ENCODE measurements at places on chromosomes 4 and X.

DNA sequence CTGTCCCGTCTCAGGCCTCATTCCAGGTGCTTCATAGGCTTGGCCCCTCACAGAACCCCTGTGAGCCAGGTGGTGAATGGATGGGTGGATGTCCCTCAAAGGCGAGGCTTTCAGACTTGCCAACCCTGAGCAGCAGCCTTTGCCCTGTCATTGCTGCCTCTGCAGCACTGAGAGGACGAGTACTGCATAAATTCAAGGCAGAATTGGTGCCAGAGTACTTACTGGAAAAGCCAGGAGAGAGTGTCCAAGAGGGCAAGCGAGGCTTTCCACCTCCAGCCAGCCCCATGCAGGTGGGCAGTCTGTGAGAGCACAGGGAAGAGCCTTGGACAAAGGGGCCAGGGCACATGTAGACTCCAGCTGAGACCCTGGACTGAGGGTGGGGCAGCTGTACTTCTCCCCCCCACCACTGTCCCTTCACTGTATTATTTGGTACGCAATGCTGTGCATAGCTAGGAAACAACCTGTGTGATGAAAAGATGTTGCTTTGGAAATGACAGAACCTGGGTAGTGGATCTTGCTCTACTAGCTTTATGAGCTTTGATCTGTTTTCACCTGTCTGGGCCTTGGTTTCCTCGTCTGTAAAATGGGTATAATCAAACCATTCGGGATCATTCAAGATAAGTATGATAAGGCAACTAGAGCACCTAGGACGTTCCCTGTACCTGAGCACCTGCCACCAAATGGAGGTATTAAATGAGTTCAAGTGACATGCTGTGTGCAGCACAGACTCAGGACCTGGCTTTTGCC, 224.9 kb upstream of the PSAPL1 start:
- DNase-seq = no peak

DNA sequence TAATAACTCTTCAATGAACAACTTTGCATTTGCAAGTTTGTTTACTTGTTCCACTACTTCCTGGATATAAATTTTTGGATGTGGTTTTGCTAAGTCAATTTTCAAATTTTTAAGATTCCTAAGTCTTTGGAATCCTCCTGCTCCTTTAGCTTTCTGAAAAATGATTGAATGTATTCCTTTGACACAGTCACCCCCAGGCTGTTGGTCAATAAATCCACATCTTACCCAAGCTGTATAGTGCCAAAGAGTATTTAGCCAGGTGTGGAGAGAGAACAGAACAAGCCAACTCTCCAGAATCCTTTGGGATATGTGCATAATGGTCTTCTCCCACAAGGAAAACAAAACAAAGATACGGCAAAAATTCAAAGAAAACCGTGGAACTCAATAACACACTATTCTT, 56.9 kb upstream of the INTU start:
- no peak for DNase-seq

- no peak for DNase-seq
Measured at GRCh38 chr4:17701882-17702281, 79.5 kb downstream of the FAM184B start.

GRCh38 chr4:54085284-54085683, 14.7 kb upstream of the GSX2 start:
- no peak for DNase-seq

DNA sequence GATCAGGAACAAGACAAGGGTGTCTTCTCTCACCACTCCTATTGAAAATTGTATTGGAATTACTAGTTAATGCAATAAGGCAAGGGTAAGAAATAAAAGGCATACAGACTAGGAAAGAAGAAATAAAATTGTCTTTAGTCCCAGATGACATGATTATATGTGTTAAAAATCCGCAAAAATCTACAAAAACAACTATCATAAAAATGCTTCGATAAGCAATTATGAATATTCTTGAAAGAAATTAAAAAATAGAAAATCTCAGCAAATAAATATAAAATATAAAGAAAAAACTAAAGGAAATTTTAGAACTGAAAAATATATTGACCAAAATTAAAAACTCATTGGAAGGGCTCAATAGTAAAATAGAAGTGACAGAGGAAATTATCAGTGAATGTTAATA, 243.3 kb downstream of the ZNF674 start:
- DNase-seq = no peak

- no peak for DNase-seq
Measured at GRCh38 chrX:2875136-2875481, 46.4 kb downstream of the GYG2 start.

DNA sequence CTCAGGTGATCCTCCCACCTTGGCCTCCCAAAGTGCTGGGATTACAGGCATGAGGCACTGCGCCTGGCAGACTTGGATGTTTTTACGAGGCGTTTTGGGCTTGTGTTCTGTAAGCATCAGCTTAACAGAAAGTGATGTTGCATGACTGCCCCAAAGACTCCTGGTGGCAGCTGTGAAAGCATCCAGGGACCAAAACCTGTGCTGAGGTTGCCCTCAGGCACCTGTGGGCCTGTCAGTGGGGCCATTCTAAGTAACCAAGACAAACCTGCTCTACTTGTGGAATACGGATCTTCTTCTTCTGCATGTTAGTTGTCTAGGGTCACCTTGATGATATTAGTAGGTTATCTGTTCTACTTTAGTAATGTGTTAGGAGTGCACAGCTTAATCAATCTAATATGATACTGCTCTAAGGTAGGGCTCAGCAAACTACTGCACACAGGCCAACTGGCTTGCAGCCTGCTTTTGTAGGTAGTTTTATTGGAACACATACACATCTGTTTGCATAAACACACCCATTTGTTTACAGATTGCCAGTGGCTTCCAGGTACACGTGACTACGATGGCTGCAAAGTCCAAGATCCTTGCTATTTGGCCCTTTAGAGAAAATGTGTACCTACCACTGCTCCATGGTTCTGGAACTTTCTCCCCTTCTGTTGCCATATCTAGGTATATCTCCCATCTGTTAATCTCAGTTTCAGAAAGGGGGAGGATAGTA, 136.7 kb downstream of the GPR143 start:
- DNase-seq = no peak

- no peak for DNase-seq
Measured at GRCh38 chr4:1031346-1031745, 19.9 kb downstream of the FGFRL1 start.

GRCh38 chrX:22800360-22800759, 199.4 kb upstream of the DDX53 start:
- peak; percentile 58 for DNase-seq

- no peak for DNase-seq
Measured at GRCh38 chr4:3413217-3413671, 28.5 kb upstream of the HGFAC start.

- DNase-seq = no peak
Measured at GRCh38 chrX:100650841-100651240, 6.8 kb downstream of the SRPX2 start.

DNA sequence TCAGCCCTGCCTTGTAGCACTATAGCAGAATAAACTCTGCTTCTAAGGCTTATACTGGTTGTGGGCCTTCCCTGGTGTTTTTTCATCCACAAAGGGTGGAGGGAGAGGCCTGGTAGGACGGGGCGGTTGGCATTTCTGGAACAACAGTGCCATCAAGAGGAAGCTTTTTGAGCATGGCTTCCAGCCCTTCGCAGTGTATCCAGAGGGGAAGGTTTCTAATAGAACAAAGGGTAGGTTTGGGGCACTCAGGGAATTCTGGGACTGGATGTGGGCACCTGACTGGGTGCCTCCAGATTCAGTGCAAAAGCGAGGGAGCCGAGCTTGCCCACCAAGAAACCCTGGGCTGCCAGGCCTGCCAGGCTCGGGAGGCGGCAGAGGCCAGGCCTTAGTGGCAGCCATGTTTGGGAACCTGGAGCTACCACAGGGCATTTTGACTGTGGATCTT, 229.6 kb upstream of the AGTR2 start:
- no peak for DNase-seq

DNA sequence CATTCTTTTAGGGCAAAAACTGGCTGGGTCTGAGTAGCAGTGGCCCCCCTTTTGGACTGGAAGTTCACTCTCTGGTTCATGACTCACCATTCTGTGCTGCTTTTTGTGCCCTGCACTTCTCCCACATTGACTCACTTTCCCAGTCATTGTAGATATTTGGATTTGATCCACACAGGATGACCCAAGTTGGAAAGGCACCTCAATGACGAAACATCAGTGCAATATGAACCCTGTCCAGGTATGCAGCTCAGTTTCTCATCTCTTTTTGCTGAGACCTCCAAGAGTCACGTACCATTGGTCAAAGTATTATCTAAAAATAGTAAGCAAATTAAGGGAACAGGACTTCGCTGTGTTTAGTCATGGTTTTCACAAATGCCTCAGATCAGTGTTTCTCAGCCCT, 92.7 kb downstream of the CBLL2 start:
- no peak for DNase-seq

DNA sequence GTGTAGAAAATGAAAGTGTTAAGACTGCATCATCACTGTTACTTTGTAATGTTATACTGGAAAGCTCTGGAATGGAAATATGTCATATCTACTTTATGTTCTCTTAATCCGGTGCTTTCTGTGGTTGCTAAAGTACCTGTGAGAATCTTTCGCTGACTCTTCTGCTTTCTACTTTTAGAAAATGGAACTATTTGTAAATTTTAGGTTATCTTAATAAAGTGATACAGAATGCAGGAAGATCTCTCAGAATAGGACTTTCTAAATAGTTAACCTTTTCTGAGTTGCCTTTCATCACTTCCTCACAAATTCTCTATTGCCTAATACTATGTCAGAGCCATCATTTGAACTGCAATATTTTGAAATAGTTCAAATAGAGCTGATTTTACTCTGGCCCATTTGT, 69.3 kb downstream of the BMP2K start:
- DNase-seq = no peak

DNA sequence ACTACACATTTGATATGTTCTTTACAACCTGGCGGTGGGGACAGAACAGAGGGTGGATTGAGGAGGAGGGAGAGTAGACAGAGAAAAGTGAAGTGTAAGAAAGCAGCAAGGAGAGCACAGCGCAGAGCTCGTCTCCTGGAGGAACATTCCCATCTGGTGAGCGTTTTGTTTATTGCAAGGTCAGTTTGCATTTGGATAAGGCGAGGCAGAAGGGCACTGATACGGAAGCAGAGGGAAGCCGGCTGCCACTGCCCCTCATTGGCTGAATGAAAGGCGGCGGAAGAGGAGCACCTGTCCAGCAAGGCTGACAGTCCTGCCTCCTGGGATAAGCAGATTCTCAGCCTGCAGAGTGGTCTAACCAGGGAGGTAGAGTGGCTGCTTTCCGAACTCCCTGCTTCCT, 83.2 kb downstream of the GPR143 start:
- no peak for DNase-seq

- no peak for DNase-seq
Measured at GRCh38 chr4:159026329-159026728, 76.5 kb upstream of the RAPGEF2 start.

- no peak for DNase-seq
Measured at GRCh38 chrX:42247241-42247640, 323.9 kb upstream of the CASK start.

DNA sequence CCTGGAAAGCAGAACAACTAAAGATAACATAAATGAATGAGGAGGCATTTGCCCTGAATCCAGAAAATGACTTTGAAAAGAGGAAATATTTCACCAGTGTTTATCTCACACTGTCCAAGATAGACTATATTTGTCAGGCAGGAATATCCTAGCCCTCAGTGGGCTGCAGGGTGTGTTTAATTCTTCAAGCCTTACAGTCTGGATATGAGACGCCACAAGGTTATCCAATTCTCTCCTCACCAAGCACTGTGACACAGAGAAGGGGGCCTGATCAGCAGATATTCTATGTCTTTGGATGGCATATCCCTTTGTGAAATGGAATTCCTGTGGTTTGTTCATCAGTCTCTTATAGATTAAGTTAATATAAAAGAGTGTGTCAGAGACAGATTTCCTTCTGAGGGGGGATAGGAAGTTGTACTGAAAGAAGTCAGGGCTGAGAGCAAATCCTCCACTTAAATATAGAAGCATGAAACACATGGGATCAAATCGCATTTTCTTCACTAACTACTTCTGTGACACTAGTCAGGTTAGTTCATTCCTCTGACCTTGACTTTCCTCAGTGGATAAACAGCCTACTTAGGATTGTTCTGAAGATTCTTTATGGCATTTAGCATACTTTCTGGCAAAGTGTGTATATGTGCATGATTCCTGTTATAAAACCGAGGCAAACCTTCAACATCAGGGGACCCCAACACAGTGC, 6.8 kb upstream of the G3BP2 start:
- no peak for DNase-seq

- DNase-seq = peak; percentile 0
Measured at GRCh38 chrX:20254712-20255299, 11.9 kb downstream of the RPS6KA3 start.

- no peak for DNase-seq
Measured at GRCh38 chr4:158770671-158771070, 1.8 kb downstream of the FNIP2 start.

- no peak for DNase-seq
Measured at GRCh38 chr4:38976308-38976707, 55.9 kb downstream of the TMEM156 start.

GRCh38 chrX:9758021-9758638, 7.5 kb downstream of the GPR143 start:
- no peak for DNase-seq

DNA sequence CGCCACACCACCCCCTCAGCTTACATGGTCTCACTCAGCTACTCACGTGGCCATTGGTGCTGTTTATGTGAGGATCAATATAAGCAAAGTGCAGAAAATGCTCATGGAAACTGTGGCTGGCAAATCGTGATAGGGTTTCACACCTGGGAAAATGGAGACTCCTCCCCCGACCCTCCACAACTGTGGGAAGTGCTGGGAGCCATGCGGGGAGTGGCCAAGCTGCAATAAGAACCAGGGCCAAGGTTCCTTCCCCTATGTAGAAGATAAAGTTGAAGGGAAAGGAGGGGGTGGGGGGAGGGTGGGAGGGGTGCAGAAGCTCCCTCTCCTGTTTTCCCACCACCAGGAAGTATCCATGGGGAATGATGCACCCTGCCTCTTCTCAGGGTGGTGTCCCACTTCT, 145.5 kb upstream of the MAMLD1 start:
- DNase-seq = no peak

GRCh38 chrX:13747836-13748235, 13.3 kb downstream of the OFD1 start:
- peak; percentile 24 for DNase-seq

Measured in amniotic stem cell (primary cell).